Astrocyte (in vitro differentiated cells and primary cell): ENCODE measurements at places on chromosomes 6 and 20. TPM values are rescaled to one million over a fixed set of nuclear protein-coding genes. Genes with fewer than 3 reads are reported as not detected.
A peak's percentile ranks its signal among the peaks of the same experiment; 100 is the strongest.

- DNase-seq = no peak
These were observed 10.3 kb downstream of the RSPO4 start for GRCh38 chr20:991850-992249.

DNA sequence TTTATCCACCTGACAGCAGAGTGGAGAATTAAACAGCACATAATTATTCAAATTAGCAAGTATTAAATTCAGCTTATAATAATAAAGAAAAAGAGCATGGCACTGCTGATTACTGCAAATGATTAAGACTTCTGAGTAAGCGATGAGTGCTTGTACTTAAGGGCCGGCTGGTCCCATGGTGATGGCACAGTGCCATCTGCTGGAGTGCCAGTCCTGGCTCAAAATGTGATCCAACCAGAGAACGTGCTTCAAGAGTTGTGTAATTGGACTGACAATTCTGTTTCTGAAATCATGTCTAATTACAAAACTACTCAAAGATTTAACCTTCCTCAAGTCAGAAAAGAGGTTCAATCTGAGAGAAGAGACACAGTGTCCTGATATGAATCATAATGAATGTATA is 181.6 kb upstream of the RGS17 start:
- DNase-seq = peak; percentile 18

DNA sequence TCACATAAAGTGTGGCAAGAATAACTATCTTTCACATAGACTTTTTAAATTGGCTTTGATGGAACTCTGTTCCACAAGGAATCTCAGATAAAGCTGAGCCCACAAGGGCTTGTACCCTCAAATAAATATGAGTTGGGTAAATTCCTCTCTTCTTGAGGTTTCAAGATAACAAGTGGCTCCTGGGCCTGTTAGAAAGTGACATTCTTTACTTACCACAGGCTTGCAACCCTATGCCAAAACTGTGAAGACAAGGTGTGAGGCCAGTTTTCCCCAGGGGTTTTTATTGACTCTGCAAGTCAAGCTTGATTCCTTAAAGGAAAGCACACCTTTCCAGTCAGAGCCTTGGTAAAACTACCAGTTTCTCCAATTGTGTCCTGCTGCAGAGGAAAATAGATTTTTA is 664.8 kb upstream of the GJE1 start:
- peak; percentile 91 for DNase-seq

The MYBL2 gene
- 3.0 and 6.2 TPM in 2 replicates for total RNA-seq

DNA sequence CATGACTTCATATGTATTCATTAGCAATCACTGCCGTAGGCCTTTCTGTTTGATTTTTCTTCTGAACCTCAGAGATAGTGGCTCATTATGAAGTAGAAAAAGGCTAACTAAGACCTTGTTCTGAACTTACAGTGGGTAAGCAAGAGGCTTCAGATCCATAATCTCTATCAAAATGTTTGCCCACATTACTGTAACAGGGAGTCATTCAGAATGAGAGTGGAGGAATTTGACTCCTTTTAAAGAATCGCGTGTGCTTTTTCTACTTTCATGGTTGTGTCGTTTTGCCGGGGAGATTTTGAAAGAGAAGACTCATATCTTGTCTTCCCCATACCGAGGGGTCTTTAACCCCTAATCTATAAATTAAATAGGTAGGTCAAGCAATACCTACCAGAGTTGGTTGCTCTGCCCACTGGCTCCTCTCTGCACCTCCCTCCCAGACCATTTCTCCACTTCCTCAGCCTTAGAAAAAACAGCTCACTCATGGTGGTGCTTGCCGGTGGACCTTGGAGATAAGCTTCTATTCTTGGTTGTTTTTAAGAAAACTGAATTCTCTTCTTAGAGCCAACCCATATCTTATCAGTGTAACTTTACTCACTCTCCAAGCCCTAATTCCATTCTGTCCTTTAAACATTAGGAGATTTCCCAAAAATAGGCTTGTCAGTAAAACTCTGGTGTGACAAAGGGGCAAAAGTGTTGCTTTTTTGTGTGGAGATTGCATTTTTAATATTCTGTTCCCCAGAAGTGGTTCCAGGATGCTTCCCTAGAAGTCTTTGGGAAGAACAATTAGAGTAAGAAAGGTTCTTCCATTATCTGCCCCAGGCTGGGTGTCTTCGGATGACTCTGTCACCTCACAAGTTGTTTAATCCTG is 56.6 kb downstream of the E2F3 start:
- no peak for DNase-seq

- peak; percentile 95 for DNase-seq
These were observed 184.7 kb upstream of the PREP start for GRCh38 chr6:105587349-105588122.

DNA sequence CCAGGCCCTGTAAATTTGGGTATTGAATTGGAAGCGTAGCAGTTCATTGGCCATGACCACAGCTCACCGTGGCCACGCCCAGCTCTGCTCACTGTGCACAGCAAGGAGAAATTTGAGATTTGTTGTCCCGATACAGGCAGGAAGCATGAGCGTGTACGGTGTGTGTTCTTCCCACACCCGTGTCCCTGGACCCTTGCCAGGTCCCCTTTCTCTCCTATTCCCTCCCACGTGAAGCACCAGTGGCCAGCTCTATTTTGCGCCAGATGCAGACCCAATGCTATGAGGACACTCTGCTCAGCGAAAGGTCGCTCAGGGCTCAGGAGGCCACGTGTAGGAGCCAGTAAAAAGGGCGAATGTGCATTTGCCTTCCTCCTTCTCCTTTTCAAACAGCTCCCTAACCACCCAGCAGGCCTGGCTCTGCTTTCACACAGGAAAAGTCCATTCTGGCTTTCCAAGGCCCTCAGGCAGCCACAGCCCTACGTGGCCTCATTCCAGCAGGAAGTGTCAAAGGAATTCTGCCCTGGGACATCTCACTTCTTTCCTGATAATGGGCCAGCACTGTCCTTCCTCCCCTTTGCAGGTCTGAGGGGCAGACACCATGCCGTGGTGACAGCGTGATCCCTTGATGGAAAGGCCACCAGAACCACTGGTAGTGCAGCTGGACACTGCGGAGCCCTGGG is 499.2 kb upstream of the CDH4 start:
- no peak for DNase-seq

DNA sequence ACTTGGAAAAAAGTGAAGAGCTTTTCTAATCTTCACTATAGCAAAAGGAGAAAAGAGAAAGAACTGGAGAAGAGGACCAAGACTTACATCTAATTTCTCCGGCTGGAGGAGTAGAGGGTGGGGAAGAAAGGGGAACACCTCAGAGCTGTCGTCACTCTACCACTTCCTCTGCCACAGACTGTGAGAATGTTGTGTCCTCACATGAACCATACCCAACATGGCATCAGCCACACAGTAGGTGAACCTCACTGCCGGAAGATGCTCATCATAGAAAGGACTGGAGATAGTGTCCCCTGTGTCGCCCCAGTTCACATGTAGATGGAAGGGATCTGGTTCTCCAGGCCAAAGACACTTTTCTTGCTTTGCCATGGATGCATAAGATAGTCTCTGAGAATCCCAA is 604.4 kb upstream of the NOX3 start:
- DNase-seq = no peak

DNA sequence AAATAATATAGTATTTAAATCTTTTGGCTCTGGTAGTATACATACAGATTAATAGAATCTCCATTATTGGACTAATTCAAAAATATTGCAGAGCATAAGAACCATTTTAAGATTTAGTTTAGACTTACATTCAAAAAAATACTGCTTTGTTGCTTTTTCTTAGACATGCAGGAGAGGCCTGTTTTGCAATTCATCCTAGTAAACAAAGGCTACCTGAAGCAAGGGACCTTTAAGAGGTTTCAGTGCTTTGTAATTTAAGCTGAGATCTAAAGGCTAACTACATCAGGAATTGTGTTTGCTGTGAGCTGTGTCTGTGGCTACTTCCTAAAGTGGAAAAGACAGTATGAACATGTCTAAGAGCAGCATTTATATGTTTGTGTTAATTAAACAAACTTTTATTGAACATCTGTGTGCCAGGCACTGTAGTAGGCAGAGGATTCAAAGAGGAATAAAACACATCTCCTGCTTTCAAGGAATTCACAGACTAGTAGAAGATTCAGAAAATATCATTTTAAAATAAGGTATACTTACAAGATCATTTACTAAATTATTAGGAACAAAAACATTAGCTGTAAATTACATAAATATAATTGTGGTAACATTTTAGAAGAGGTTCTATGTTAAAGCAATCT is 29.1 kb upstream of the CALHM6 start:
- DNase-seq = no peak

The EYA2 gene
- total RNA-seq = 1.4 and 1.5 TPM in 2 replicates

The CFB gene
- 1.0 and 1.4 TPM in 2 replicates for total RNA-seq

- DNase-seq = peak; percentile 41
These were observed 12.1 kb downstream of the PTCHD4 start for GRCh38 chr6:48098923-48099322.

- DNase-seq = no peak
These were observed 9.4 kb downstream of the OR12D1 start for GRCh38 chr6:29424168-29424567.
